ENCODE measurements at places on chromosomes 13 and 19. TPM values are rescaled to one million over a fixed set of nuclear protein-coding genes. Genes with fewer than 3 reads are reported as not detected.

The IGLON5 gene
- total RNA-seq: not detected

The KBTBD7 gene
- total RNA-seq: 10.5 TPM

The TMEM145 gene
- 2.5 TPM for total RNA-seq

The OR10H1 gene
- total RNA-seq: not detected

The TPP2 gene
- total RNA-seq: 58.9 TPM

The KIR3DL1 gene
- not detected for total RNA-seq

DNA sequence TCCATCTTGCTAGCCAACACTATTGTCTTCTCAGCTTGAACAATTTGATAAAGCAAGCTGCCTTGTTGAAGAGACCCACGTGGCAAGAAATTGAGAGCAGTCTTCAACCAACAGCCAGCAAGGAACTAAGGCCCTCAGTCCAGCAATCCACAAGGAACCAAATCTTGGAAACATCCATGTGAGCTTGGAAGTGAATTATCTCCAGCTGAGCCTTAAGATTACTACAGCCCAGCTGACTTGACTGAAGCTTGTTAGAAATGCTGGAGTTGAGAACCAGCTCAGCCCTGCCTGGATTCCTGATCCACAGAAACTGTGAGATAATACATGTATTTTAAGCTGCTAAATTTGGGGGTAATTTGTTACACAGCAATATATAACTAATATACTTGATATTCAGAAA is 26.2 kb upstream of the DCT start:
- DNase-seq: no peak

DNA sequence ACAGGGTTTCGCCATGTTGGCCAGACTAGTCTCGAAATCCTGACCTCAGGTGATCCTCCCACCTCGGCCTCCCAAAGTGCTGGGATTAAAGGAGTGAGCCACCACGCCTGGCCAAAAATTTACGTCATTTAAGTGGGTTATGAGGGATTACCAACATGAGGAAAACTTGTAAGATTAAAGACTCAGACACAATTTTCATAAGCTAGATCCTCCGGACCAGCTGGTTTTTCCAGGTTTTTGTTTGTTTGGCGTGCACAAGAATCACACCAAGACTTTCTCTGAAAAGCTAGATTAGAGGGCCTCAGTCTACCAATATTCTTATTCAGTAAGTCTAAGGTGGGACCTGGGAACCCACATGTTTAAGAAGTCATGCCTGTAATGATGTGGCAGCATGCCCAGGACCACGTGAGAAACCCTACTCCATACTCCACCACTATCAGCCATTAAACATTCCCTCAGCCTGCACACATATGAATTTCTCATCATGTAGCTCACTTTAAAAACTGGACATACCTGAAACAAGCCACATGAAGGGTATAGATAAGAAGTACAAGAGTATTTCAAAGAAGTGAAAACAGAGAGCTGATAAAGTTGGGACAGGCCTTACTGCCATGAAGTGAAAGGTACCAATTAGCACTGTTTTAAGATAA is 25.7 kb downstream of the DIAPH3 start:
- DNase-seq: peak; percentile 52

DNA sequence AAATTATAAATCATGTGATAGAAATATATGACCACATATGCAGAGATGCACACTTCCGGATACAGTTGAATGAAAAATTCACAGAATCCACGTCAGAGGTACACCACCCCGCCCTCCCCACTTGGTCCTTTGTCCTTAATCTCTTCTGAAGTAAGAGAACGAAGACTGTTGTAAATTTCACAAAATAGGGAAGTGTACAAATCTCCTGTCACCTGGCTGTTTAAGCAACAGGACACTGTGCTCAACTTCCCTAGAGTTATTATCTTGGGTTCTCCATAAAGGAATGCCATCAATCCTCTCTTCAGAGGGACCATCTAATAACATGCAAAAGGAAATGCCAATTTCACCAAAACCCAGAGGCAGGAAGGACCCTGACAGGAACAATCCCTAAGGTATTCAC is 10.5 kb upstream of the CEACAM6 start:
- no peak for DNase-seq

- DNase-seq: peak; percentile 64
These were observed at the start of gene GAS6 for GRCh38 chr13:113863524-113864272. Gene GAS6 (minus strand): TSS chr13:113864076. CDS start chr13:113863920, 156 bp downstream.

DNA sequence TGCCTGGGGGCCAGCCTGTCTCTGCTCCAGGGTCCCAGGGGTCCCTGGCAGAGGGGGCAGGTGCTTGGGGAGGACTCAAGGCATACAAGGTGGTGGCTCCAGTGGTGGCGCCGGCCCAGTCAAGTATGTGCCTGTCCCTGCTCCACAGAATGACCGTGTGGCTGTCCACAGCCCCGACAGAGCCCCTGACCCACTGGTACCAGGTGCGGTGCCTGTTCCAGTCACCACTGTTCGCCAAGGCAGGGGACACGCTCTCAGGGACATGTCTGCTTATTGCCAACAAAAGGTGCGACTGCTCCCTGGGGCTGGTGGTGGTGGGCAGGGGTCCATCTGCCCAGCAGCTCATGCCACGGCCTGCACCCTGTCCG is 8.2 kb downstream of the YIPF2 start:
- no peak for DNase-seq

- no peak for DNase-seq
These were observed 102.4 kb upstream of the CSNK1A1L start for GRCh38 chr13:37207691-37208451.

DNA sequence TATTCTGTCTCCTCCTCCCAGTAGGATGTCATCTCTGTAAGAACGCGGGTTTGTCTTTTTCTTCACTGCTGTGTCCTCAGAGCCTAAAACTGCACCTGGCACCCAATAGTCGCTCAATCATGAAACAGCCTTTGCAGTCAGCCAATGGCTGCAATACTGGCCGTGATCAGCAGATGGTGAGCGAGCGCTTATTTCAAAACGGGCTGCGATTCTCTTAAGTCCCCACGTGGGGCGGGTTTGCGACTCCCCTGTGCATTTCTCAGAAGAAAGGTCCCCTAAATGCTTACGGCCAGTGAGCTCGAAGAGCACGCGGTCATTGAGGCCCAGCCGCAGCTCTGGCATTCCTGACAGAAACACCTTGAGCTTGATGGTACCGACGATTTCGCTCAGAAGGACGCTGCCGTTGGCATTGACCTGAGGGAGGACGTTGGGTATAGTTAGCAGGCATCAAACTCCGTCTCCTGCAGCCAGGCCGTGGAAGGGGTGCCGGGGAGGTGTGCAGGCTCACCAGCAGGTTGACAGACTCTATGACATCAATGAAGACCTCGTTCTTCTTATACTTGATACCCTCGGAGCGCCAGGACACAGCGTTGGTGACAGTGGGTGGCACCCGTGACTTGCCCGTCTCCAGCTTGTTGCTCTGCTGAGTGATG is 6.0 kb downstream of the AP1M2 start:
- DNase-seq: peak; percentile 85

DNA sequence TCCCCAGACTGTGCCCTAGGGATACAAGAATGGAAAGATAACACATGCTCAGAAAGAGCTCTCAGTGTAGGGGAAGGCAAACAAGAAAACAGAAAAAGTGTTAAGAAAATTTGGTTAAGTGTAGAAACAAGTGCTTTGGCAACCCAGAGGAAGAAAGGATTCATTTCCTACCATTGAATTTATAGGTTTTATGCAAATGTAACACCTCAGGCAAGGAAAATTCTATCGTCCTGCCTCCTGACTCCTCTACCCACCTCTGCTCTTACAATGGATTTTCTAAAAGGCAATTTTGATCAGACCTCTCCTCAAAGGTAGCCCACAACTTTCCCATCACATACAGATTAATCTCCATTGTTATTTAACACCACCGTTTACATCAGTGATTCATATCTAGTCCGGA is 298.7 kb downstream of the RFC3 start:
- DNase-seq: no peak

- DNase-seq: peak; percentile 41
These were observed 100.2 kb downstream of the ENOX1 start for GRCh38 chr13:43686557-43686956.

DNA sequence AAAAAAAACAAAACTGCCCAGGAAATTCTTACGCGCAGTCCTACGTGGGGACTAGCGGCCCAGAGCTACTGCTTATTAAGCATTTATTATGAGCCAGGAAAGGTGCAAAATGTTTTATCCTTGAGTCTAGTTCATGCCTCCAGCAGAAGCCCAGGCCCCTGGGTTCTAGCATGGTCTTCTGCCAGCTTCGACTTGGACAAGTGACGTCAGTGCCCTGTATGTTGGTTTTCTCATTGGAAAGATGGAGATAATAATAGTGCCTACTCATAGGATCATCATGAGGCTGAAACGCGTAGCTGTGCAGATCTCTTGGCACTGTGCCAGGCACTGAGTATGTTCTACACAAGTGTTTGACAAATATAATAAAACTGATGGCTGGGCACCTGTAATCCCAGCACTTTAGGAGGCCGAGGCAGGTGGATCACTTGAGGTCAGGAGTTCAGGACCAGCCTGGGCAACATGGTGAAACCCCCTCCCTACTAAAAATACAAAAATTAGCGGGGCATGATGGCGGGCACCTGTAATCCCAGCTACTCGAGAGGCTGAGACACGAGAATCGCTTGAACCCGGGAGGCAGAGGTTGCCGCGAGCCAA is 12.4 kb upstream of the SULT2B1 start:
- no peak for DNase-seq

- no peak for DNase-seq
These were observed at the start of gene HCST for GRCh38 chr19:35901854-35902661. Gene HCST (plus strand): TSS chr19:35902529. CDS start chr19:35902594, 65 bp downstream.

DNA sequence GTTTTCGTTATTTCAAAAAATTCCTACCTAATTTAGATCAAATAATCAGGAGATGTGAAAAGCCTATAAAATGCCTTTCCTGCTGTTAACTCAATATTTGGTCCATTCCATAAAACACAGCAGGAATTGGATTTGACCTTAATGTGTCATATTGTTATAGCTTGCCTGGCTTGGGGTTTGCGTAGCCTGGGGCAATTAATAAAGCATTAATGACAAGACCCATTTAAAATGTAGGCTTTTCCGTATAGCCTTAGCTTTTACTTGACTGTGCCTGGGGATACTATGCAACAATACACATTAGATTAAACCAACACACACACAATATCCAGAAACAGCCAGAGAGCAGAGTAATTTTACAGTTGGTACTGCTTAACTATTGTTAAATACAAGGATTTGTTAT is 117.2 kb upstream of the MAB21L1 start:
- DNase-seq: no peak

- DNase-seq: peak; percentile 56
These were observed 9.8 kb downstream of the JOSD2 start for GRCh38 chr19:50501186-50501567.

- no peak for DNase-seq
These were observed 748 bp downstream of the LHFPL6 start for GRCh38 chr13:39602277-39602613.

DNA sequence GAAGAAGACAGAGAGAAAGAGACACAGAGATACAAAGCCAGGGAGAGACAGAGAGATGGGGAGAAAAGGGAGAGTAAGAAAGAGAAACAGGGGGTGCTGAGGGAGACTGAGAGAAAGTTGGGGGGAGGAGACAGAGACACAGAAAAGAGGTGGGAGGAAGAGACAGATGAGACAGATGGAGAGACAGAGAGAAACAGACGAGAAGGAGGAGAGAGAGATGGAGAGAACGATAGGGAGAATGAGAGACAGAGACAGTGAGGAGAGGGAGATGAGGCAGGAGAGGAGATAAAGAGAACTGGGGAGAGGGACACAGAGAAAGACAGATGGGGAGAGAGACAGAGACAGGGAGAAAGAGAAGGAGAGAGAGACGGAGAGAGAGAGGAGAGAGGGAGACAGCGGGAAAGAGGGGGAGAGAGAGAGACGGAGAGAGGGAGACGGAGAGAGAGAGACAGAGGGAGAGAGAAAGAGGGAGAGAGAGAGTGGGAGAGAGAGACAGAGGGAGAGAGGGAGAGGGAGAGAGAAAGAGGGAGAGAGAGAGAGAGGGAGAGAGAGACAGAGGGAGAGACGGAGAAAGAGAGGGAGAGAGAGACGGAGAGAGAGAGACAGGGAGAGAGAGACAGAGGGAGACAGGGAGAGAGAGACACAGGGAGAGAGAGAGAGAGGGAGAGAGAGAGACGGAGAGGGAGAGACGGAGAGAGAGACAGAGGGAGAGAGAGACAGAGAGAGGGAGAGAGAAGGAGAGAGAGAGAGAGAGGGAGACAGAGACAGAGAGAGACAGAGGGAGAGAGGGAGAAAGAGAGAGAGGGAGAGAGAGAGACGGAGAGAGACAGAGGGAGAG is 12.6 kb downstream of the JOSD2 start:
- no peak for DNase-seq

- DNase-seq: peak; percentile 94
These were observed 1.5 kb upstream of the ATP5F1D start for GRCh38 chr19:1239796-1240737.

- DNase-seq: no peak
These were observed 192.0 kb upstream of the SOX1 start for GRCh38 chr13:111874981-111875380.

- no peak for DNase-seq
These were observed 756.5 kb upstream of the KLHL1 start for GRCh38 chr13:70864731-70865130.

GRCh38 chr19:1261538-1261797 is 7.7 kb upstream of the CIRBP start:
- no peak for DNase-seq

DNA sequence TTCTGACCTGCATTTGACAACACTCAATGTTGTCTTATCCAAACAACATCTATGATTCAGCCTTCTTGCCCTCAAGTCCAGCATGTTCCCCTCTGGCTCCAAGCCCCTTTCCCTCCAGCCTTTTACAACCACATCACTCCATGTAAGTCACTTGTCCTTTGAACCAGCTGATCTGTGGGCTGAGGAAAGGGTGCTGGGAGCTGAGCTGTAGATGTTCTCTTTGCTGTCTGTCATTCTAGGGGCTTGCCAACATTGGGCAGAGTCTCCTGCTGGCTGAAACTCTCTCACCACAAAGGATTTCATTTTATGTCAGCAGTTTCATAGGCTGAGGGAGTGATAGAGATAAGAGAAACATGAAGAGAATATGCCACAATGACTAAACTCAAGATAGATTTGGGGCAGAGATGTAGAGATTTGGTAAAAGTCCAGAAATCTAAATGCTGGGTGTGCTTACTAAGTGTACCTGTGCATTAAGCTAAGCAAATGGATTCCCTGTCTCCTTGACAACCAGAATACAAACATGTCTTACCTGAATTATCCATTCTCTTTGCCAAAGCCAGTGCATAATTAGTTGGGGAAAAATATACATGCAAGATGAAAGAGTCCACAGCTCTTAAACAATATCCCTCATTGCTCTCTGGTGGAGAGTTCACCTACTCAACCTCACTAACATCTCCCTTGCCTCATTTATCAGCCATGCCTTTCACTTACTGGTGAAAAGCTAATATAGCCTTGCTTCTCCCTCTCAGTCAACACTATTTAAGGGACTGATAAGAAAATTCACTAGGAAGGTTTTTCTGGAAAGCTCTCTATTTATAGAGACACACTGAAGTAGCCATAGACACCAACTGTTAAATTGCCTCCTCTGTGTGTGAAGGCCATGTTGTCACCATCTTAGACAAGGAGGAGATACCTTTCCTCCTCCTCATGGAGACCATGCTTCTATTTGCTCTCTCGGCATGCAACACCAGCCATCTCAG is 175.5 kb upstream of the SERP2 start:
- no peak for DNase-seq

DNA sequence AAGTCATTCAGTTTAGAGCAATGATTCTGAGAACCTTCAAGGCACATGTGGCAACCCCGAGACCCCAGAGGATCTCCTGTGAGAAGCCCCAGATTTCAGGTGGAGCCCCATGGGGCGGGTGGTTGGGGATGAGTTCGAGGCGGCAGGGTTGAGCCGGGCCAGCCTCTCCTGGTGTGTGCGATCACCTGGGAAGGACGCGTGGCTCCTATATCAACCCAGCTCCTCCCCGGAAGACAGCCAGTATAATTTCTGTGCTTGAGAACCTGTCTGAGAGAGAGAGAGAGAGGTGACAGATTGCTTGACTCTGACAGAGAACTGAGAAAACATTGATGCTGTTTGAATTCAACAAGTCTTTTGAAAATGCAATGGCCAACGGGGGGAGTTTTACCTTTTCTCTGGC is 89.0 kb downstream of the TEX29 start:
- DNase-seq: no peak

Data from Caco-2 (cell line).